ENCODE measurements at places on chromosomes 3 and 15.

- DNase-seq = no peak
Measured at GRCh38 chr3:55205990-55206389, 278.1 kb upstream of the LRTM1 start.

DNA sequence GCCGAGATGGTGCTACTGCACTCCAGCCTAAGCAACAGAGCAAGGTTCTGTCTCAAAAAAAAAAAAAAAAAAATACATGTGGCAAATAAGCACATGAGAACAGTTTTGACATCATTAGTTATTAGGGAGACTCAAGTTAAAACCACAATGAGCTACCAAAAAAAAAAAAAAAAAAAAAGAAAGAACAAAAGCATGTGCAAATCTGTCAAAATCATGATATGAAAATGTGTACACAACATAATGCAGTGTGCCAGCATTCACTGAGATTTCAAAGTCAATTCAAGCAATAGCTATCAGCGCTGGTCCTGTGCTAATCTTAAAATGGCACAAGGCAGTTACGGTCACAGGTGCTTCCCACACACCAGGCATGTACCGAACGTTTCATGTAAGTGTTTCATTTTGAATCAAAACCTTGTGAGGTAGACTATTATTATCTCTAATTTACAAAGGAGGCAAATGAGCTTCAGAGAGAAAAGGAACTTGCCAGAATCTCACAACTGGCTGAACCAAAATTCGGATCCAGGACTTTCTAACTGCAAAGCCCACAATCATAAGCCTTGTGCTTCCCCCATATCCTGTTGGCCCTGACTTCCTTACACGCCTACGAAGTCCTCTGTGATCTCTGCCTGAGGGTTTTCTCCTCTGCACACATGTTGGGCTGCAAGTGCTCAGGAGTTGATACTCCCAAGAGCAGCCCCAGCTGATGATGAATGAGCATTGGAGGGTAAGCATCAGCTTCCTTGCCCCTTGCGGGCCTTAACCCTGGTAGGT, 200.1 kb upstream of the PROK2 start:
- DNase-seq = no peak

GRCh38 chr3:30742796-30743619, 136.6 kb downstream of the TGFBR2 start:
- no peak for DNase-seq

DNA sequence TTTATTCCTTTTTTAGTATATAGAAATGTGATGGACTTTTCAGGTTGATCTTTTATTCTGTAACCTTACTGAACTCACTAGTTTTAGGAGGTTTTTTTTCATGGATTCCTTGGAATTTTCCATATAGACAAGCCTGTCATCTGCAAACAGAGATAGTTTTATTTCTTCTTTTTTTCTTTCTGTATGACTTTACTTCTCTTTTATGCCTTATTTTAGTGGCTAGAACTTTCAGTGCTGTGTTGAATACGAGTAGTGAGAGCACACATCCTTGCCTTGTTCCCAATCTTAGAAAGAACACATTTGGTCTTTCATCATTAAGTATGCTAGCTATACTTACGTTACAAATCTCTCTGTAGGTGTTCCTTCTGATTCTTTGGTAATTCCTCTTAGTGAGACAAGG, 336.5 kb downstream of the PTPRG start:
- no peak for DNase-seq

GRCh38 chr15:95840004-95840403, 490.5 kb upstream of the NR2F2 start:
- DNase-seq = no peak

DNA sequence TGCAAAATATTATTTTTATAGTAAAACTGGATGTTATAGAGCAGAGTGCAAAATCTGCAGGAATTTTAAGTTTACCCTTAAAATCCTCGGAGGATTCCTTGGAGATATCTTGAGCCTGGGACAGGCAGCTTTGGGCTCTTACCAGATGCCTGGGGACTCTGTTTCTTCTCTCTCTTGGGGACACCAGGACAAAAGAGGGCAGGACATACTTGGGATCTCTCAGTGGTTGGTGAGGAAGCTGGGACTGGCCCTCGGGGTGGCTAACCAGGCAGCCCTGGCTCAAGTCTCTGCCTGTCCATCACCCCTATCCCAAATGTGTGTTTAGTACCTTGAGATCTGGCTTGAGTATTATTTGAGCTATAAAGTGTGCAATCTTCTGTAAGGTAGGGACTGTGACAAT, 38.6 kb downstream of the TKT start:
- DNase-seq = no peak

GRCh38 chr3:165653130-165653778, 184.0 kb downstream of the BCHE start:
- DNase-seq = no peak

- no peak for DNase-seq
Measured at GRCh38 chr15:85671156-85671555, 123.6 kb downstream of the KLHL25 start.

- no peak for DNase-seq
Measured at GRCh38 chr3:95923496-95924210, 890.7 kb upstream of the EPHA6 start.

DNA sequence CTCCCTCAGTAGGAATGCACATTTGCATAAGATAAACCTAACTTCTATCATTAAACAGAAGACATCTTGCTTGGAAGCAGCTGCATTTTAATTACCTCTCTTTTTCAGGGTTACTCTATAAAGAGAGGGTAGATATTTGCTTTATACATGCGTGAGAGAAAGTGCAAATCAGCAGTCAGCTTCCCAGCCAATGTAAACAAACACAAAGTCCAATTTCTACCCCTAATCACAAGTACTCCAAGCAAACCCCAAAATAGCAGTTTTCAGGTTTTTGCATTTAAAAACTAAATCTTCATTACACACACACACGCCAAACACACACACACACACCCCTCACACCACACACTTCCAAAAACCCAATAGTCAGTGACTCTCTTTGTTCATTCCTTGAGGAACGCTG, 303.9 kb upstream of the ALCAM start:
- DNase-seq = no peak

GRCh38 chr3:69082805-69083204, 1.9 kb upstream of the ARL6IP5 start:
- DNase-seq = peak; percentile 42

- DNase-seq = no peak
Measured at GRCh38 chr15:47862402-47862801, 145.1 kb downstream of the SEMA6D start.

GRCh38 chr3:190064112-190064511, 56.6 kb downstream of the P3H2 start:
- DNase-seq = no peak

GRCh38 chr3:157133434-157134320, 26.3 kb downstream of the CCNL1 start:
- no peak for DNase-seq

GRCh38 chr15:75360391-75360790, 8.0 kb downstream of the MAN2C1 start:
- DNase-seq = no peak

DNA sequence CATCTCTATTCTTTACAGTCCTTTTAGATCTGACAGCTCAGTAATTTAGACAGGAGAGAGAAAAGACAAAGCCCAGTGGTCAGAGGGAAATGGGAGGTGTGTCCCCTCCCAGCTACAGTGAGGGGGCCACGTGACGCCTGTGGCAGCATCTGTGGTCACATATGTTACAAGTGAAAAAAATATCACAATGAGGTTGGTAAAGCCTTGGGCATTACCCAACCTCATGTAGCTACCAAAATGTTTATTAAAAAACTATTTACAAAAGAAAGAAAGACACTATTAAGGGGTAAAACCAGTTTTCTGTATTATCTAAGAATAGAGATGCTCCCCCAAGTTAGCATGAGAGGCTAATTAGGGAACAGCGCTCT, 42.9 kb upstream of the PLCL2 start:
- DNase-seq = peak; percentile 34

- no peak for DNase-seq
Measured at GRCh38 chr15:52236013-52236412, 44.8 kb upstream of the GNB5 start.

- DNase-seq = no peak
Measured at GRCh38 chr3:193297421-193297820, 56.4 kb downstream of the PLAAT1 start.

- no peak for DNase-seq
Measured at GRCh38 chr3:191884132-191884531, 423.2 kb downstream of the PYDC2 start.

DNA sequence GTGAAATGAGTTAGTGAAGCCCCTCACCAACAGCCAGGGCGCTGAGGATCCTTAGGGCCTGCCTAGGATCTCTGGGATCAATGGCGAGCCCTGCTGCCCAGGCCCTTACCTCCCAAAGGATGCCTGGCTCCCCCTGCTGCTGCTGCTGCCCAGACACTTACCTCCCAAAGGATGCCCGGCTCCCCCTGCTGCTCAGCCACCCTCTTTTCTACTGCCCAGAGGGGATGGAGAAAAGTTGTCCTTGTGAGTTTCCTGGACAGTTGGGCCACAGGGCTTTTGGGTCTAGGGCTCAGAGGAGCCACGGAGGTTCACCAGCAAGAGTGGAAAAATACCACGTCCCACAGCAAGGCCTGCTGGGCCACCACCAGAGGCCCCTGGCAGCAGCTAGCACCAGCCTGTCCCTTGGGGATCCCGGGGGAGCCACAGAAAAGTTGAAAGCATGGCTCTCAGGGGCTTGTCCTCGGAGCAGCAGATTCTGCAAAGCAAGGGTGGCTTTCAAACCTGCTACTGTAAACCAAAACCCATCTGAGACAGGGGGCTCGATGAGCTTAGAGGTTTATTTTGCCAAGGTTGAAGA, 59.4 kb downstream of the SLC6A6 start:
- DNase-seq = peak; percentile 35

GRCh38 chr15:89469426-89470096, 26.8 kb downstream of the RHCG start:
- no peak for DNase-seq

DNA sequence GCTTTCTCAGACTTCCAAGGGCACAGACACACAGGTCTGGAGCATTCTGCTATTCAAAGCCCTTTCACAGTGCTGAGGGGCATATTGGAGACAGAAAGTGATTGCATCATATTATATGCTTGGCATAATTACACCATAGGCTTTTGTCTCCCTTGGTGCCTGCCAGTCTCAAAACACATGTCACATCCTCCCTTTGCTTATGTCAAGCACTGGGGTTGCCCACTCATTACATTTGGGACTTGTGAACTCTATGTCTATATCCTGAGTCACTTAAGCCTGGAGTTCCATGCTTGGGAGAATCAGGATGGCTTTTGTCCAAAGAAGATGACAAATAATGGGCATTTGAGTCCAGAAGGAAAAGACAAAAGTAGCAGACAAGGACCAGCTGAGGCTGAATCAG, 12.3 kb upstream of the PDZRN3 start:
- no peak for DNase-seq

DNA sequence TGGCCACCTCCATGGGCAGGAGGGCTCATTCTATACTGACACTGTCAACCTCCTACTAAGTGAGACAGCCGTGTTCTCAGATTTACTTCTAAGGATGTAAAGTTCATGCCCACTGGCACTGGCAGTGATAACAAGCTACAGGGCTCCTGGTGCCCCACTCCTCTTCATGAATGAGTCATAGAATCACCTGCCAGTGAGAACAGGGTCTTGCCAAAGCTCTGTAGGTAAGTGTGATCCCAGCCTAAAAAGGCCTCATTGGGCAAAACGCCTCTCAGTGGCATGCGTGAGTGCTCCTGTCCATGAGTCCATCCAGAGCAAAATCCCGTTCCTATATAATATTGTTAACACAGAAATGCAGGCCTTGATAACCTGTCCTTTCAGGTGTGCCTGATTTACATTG, 17.4 kb downstream of the PXYLP1 start:
- DNase-seq = no peak

DNA sequence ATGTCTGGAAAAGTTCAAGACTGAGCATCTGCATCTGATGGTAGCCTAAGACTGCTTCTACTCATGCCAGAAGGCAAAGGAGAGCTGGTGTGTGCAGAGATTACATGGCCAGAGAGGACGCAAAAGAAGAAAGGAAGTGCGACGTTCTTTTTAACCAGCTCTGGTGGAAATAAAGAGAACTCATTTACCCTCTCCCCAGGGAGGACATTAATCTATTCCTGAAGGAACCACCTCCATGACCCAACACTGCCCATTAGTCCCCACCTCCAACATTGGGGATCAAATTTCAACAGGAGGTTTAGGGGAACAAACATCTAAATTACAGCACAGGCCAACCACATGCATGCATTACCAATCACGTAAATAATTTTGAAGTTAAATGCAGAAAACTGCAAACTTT, 1.5 kb upstream of the NCK1 start:
- DNase-seq = no peak

- no peak for DNase-seq
Measured at GRCh38 chr3:77462951-77463350, 423.1 kb downstream of the ROBO2 start.

GRCh38 chr15:50059203-50059772, 59.7 kb downstream of the ATP8B4 start:
- no peak for DNase-seq

- no peak for DNase-seq
Measured at GRCh38 chr3:46995901-46996562, 16.6 kb downstream of the NBEAL2 start.

GRCh38 chr3:105613120-105613519, 246.4 kb downstream of the ALCAM start:
- DNase-seq = no peak

DNA sequence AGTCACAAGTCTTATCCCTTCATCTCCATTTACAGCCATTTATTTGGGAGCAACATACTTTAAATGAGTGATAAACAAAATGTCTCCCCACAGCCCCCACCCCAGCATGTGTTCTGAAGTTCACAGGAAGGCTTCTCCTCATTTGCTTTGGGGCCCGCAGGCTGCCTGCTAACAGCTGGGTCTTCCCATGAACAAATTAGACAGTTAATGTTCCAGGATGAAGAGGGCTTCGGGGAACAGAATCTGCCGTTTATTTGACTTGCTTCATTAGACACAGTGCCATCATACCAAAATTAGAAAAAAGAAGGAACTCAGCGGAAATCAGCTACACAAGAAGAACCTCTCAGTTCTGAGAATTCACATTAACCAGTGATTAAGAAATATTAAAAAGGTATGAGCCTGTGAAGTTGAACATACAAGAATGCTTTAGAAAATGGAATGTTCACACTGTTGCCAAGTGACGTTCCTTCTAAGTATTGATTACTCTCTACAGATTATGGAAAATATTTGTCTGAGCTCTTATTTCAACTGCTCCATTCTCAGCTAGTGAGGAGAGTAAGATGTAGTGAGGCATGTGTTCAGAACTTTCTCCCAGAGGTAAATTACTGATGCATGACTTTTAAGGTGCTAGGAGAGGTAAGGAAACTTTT, 107.5 kb upstream of the THBS1 start:
- DNase-seq = no peak

GRCh38 chr3:135023996-135024658, 229.1 kb downstream of the EPHB1 start:
- DNase-seq = no peak

GRCh38 chr15:42014406-42014805, 6.4 kb downstream of the PLA2G4E start:
- DNase-seq = no peak

GRCh38 chr15:58390655-58391054, 41.1 kb upstream of the LIPC start:
- no peak for DNase-seq

- DNase-seq = no peak
Measured at GRCh38 chr15:90459368-90459767, 70.4 kb upstream of the CRTC3 start.
